ENCODE measurements at places on chromosomes 5 and 9.

- DNase-seq: no peak
Observed at GRCh38 chr9:113933671-113934070, 57.6 kb downstream of the ZNF618 start.

- DNase-seq: no peak
Observed at GRCh38 chr5:178350361-178351220, 118.0 kb upstream of the PHYKPL start.

DNA sequence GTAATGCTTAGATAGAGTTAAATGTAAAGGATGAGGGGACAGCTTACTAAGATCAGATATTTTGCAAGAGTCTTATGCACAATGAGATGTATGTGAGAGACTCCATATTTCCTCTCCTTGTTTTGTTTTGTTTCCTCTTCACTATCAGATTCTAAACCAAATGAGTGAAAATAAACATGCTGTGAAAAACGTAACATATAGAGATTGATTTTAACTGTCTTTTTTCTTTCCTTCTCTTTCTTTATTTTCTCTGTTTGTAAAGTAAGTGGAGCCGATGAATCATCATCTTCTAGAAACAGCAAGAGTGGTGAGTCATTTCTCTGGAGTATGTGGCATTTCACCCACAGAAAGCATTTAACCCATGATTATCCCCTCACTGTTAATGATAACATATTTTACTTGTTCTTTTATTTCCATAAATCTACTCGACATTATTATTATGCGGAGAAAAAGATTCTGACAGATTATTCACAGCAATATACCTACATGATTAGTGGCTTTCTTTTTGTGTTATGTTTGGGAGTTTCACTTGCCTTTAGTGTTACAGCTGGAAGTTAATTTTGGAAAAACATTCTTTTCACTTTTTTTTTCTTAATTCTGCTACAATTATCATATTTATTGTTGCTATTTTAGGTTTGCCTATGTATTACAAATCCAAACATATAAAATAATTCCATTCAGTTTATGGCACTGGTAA is 2.1 kb upstream of the ANXA1 start:
- no peak for DNase-seq

DNA sequence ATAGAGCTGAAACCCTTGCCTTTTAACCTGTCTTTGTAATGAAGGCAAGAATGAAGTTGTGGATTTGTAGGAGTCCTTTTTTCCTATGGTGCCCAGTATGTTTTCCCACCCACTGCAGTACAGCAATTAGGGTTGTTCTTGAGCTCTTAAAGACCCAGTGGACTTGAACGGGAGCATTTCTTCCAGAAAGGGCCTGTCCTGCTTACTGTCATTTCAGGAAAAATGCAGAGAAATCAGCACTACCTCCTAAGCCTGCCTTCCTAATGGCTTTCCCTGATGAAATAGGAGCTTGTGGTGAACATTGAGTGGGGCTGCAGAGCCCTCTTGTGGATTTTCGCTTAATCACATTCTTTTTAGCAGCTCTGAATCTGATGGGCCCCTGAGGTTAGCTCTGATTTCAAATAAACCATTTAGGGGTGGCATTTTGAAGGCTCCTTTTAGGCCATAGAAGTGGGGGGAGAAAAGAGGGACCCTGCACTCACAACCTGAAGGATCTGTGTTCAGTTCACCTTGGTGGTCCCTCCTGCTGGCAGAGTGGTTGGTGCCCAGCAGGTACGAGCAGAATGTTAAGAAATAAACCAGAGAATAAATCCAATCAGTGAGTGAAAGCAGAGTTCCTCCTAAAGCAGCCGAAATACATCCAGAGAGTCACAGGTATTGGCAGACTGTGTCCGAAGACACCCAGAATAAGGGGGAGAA is 188.0 kb upstream of the KLF9 start:
- peak; percentile 35 for DNase-seq

DNA sequence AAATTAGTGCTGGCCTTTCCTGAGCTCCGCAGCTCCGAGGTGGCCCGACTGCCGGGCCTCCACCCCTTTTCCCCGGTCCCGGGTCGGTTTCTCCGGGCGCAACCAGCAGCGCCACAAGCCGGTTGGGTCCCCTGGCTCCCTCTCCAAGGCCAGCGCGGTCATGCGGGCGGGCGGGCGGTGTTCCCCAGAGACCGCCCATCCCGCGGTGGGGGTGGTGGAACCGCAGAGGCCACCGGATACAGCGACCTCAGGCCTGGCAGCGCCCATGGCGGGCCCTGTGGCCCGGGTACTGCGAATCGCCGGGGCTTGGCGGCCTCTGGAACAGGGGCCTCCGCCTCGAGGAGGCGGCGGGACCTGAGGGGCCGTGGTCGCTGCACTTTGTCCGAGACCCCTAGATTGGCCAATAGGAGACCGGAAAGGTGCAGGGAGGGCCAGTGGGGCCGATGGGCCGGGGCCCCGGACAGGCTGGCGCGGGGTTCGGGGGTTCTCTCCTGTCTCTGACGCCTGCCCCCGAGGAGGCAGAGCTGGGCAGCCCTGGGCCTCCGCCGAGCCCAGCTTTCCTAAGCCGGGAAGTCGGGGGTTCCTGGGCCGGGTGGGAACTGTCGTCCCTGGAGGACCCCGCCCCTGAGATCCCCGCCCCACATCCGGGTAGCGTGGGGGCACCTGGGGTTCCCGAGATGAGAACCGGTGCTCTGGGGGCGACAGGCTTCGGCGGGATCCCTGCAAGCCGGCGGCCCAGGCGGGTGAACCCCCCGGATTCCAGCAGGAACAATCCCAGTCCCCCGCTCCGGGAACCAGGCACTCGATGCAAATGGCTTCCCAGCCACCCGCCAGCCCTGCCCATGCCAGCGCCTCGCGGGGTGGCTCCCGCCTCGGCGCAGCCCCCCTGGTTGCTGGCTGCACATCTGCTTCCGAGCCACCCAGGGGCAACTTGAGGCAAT is 293.9 kb downstream of the ZSWIM6 start:
- peak; percentile 24 for DNase-seq

DNA sequence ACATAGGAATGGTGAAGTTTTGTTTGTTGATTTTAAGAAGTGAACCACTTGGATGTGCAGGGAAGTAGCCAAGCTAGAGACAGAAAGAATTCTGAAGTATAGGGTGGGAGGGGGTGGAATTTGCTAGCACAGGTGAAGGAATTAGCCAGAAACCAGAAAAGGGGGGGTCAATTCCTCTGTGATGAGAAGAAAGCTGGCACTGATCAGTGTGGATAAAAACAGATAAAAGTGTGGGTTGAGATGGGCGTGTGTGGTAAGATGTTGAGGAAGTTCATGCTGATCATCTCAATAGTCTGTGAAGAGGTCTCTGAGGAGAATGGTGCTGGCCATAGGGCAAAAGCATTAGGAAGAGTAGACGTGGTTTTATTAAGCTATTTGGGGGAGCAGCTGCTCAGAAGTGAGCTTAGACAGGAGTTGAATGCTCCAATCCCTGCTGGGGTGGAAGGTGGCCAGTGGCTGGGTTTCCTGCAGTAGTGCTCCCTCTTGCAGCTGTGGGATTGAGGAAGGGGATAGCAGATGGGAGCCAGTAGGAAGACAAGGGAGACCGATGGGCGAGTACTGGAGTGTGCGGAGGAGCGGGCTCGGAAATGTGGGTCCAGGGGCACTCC is 88.7 kb upstream of the ELL2 start:
- DNase-seq: no peak

DNA sequence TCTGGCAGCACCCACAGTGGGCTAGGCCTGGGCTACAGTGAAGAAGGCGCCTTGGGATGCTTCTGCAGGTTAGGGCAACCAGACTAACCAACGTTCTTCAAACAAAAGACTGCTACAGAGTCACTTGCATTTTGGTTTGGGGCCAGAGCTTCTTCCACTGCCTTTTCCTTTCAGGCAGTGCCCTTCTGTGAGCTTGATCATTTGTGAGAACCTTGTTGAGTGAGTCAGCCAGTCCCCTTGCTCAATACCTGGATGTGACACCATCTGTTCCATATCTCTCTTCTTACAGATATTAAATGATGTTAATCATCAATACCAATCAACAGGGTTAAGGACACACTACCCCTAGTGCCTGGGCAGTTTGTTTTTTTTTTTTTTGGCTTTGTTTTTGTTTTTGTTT is 46.5 kb upstream of the VDAC1 start:
- DNase-seq: no peak

GRCh38 chr5:41452506-41452905 is 57.9 kb downstream of the PLCXD3 start:
- DNase-seq: no peak

GRCh38 chr5:82105457-82105856 is 133.6 kb downstream of the ATG10 start:
- no peak for DNase-seq

DNA sequence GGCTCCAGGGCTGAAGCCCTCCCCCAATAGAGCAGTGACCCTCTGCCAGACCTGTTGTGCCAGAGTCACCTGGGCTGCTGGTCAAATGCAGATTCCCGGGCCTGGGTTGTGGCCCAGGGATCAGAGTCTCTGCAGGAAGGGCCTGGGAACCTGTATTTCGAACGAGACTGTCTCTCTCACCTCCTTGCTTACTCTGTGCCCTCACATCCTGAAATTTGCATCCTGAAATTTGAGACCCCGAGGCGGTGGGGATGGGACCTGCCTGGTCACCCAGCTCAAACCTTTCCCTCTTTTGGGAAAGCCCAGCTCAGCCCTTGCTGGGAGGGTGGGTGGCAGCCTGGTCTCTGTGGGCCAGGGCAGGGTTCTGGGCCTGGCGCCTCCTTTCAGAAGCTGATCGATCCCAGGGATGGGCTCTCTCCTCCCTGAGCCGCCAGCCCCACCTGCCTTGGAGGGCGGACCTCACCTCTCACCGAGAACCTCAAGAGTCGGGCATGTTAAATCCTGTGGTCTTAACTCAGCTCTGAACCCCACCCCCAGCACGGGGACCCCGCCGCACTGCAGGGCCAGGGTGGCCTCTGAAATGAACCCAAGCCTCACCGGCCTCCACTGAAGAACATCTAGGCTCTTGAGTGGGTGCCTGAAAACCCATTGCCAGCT is 44.0 kb upstream of the IER5L start:
- DNase-seq: no peak

GRCh38 chr5:59831326-59832010 is 62.1 kb downstream of the PDE4D start:
- DNase-seq: no peak

DNA sequence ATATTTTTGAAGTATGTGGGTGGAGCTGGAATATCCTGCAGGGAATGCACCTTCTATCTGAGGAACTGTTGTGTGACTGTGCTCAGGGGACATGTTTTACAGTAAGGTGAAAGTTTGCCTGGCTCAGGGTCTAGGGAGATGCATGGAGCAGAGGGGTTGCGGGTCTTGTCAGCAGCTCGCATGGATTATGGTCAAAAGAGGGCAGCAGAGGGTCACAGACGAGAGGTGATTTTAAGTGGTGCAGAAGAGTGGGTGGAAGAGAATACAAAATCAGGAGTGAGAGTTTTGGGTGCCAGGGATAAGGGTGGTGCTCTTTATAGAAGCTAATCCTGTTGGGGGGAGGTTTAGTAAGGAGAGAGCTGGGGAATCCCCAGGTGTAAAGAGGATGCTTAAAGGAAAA is 53.5 kb upstream of the GRIN3A start:
- DNase-seq: no peak

DNA sequence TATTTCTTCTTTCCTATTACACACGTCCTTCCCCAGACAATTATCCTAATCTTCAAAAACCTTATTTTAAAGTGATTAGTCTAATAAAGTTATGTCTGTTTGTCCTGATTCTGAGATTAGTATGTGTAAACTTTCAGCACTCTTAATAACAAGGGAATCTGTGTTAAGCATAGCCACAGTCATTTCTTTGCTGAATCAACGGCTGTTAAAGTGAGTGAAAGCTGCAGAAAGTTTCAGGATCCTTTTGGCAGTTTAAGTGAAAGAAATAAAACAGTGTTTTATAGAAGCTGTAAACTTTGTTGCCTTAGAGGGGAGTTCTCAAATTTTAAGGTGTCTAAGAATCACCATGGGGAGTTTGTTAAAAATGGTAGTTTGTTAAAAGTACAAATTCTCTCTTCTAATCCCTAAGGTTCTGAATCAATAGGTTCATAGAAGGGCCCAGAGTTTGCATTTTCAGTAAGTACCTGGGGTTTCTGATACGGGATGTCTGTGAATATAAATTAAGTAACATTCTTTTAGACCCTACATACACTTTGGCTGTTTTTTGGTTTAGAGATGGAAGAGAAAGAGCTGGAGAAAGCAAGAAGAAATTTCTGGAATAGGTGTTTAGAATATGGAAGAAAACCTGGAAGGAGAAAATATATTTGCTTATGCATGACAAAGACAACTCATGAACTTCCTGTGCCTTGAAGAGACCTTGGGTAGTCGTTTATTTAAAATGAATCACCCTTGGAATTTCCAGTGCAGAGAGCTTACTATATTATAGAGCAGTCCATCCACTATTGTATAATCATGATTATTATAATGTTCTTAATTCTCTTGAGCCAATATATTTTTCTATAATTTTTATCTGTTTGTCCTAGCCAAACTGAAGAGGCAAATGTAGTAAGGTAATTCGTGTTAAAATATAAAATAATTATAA is 45.7 kb downstream of the SCAMP1 start:
- DNase-seq: no peak

- DNase-seq: no peak
Observed at GRCh38 chr9:136646827-136647711, 15.6 kb upstream of the EGFL7 start.

All from activated T-cell treated with anti-CD3 and anti-CD28 coated beads, Interleukin-2, amount 50 U/mL, for 1 hour (primary cell).